ENCODE measurements at places on chromosomes 4 and X. TPM values are rescaled to one million over a fixed set of nuclear protein-coding genes. Genes with fewer than 3 reads are reported as not detected.

DNA sequence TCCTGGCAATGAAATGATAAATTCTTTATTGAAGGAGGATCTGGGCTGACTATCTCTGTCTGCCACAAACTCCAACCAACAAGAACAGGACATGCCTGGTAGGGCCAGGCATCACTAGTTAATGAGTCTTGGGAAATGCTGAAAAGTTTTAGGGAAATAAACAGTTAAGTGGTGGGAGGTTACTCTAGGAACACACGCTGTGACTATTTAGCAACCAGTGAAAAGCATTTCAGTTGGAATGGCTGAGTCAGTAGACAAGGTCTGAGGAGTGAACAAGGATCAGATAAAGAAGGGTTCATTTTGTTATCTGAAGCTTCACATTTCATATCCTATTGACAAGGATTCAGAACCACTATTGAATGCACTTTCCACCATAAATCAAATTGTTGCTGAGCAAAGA lies 394.9 kb upstream of the BOD1L1 start:
- no peak for DNase-seq
- peaks cover 11% of the 10 kb centered on the region for H3K4me1 ChIP-seq

- no peak overlapping the region for H3K27ac ChIP-seq
- H3K36me3 ChIP-seq = no peaks in the 10 kb centered on the region
- H3K4me3 ChIP-seq = no peak overlapping the region
Measured at GRCh38 chrX:130524476-130525194, 122.8 kb downstream of the RBMX2 start.

GJB1 gene
- total RNA-seq = 0.14 TPM

- H3K27me3 ChIP-seq = no peaks in the 10 kb centered on the region
- no peak for DNase-seq
- H3K4me3 ChIP-seq = no peak overlapping the region
- no peaks in the 10 kb centered on the region for H3K4me1 ChIP-seq
- no peak overlapping the region for H3K27ac ChIP-seq
Measured at GRCh38 chrX:70554081-70554480, 109.4 kb downstream of the DLG3 start.

GRCh38 chrX:109448282-109448938 lies 33.5 kb downstream of the GUCY2F start:
- no peaks in the 10 kb centered on the region for H3K36me3 ChIP-seq
- peaks cover 20% of the 10 kb centered on the region for H3K4me1 ChIP-seq
- no peak for DNase-seq
- peaks cover 2% of the 10 kb centered on the region for H3K27me3 ChIP-seq
- no peak overlapping the region for H3K27ac ChIP-seq

NAP1L2 gene
- 15.9 TPM for total RNA-seq

- H3K36me3 ChIP-seq = no peaks in the 10 kb centered on the region
- H3K27ac ChIP-seq = no peak overlapping the region
- no peak overlapping the region for H3K4me3 ChIP-seq
- DNase-seq = no peak
- no peaks in the 10 kb centered on the region for H3K27me3 ChIP-seq
Measured at GRCh38 chr4:186137196-186137794, 32.8 kb downstream of the FAM149A start.

DNA sequence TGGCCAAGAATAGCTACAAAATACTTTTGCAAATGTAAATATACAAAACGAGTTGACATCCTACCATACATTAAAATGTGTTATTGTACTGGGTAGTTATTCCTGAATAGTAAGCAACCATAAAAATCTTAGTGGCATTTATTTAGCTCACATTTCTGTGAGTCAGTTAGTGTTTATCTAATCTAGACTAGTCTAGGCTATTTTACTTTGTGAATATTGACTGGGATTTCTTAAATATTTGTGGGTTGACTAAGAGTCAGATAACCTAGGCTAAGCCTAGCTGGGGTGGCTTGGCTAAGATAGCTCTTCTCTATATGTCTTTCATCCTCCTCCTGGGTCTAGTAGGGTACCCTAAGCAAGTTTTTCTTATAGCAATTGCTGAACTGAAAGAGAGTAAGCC lies 543.8 kb upstream of the DIAPH2 start:
- no peak overlapping the region for H3K27ac ChIP-seq
- no peaks in the 10 kb centered on the region for H3K27me3 ChIP-seq
- DNase-seq = no peak
- no peaks in the 10 kb centered on the region for H3K36me3 ChIP-seq
- H3K4me1 ChIP-seq = peaks cover 1% of the 10 kb centered on the region

- no peak overlapping the region for H3K27ac ChIP-seq
- no peaks in the 10 kb centered on the region for H3K36me3 ChIP-seq
- peaks cover 3% of the 10 kb centered on the region for H3K4me1 ChIP-seq
- DNase-seq = no peak
- H3K27me3 ChIP-seq = no peaks in the 10 kb centered on the region
Measured at GRCh38 chr4:90174621-90175023, 47.4 kb downstream of the CCSER1 start.

DNA sequence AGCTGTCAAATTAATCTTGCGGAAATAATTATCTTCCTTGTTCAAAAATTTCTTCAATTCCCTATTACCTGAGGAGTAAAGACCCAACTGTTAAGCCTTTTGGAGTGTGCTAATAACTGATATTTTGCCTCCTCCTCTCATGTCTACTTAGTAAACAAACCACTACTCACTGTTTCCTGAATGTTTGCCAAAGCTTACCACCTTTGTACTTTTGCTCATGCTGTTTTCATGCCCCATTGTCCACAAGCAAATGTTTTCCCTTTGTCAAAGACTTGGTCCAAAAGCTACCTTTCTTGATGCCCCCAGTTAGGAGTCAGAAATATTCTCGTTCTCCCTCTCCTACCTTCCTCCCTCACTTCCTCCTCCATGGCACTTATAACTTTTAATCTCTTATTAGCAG lies 226.1 kb downstream of the ENOX2 start:
- H3K36me3 ChIP-seq = 0 out of 2 replicates have a peak, but pooled peaks cover 2% of the 10 kb centered on the region
- no peaks in the 10 kb centered on the region for H3K27me3 ChIP-seq
- no peak for DNase-seq
- no peak overlapping the region for H3K4me3 ChIP-seq
- H3K27ac ChIP-seq = no peak overlapping the region

CYP2U1 gene
- 4.9 TPM for total RNA-seq

NCAPG gene
- 61.9 TPM for total RNA-seq

APOOL gene
- total RNA-seq = 15.0 TPM

DNA sequence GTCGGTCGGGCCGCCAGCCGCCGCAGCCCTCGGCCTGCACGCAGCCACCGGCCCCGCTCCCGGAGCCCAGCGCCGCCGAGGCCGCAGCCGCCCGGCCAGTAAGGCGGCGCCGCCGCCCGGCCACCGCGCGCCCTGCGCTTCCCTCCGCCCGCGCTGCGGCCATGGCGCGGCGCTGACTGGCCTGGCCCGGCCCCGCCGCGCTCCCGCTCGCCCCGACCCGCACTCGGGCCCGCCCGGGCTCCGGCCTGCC lies 213 bp downstream of the NFKB1 start:
- DNase-seq = peak; percentile 43
- peaks cover 21% of the 10 kb centered on the region for H3K27me3 ChIP-seq
- H3K4me1 ChIP-seq = peaks cover 18% of the 10 kb centered on the region
- H3K36me3 ChIP-seq = no peaks in the 10 kb centered on the region
- H3K4me3 ChIP-seq = peak overlapping the region; percentile 66
- H3K27ac ChIP-seq = no peak overlapping the region

DNA sequence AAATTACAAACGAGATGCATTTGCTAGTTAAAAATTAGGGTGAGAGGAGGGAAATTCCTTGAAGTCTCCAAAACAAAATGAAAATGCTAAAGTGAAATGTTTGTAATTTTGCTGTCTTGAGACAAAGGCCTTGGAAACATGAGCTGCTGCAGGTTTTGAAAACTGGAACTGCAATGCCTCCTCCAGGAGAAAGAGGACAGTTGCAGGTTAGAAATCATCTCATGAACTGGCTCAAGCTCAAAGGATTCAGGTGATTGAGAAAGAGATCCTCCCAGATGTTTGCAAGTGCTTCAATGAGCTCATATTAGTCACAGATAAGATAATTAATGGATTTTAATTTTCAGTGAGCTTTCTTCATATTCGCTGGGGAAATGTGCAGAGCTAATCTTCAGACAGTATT lies 32.4 kb downstream of the SMPX start:
- no peaks in the 10 kb centered on the region for H3K27me3 ChIP-seq
- H3K4me1 ChIP-seq = peaks cover 3% of the 10 kb centered on the region
- H3K27ac ChIP-seq = no peak overlapping the region
- DNase-seq = no peak
- H3K4me3 ChIP-seq = no peak overlapping the region
- no peaks in the 10 kb centered on the region for H3K36me3 ChIP-seq

LRP2BP gene
- total RNA-seq = 0.33 TPM

DNA sequence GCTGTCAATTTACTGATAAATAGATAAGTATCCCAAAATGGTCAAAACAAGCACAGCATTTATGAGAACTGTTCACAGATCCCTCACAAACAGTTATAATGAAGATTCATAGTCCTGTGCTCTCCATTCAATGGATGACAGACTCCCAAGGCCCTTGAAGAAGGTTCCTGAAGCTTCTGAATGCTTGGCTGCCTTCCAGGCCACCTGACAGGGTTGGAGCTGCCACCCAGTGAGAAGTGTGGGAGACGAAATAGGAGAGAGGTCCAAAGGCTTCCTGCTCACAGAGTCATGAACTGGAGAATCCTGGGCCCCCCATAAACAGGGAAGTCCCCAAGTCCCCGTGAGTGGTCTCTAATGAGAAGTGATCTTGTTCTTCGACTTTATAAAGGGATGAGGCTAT lies 26.0 kb upstream of the ANXA3 start:
- H3K36me3 ChIP-seq = peaks cover 23% of the 10 kb centered on the region
- no peak for DNase-seq
- H3K4me3 ChIP-seq = no peak overlapping the region

DNA sequence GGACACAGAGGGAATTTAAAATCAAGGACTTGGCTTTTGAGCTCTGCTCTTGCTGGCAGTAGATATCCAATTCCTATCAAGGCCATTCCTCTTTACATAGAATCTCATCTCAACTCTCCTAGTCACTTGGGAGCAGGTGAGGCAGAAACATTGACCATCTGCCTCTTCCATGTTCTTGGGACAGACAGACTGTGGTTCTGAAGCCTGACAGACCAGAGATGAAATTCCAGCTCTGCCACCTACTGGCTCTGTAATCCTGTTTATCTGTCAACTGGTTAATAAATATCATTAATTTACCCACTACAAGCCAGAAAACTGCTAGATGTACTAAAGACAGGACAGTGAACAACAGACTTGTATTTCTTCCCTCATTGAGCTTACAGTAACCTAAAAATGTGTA lies 300.8 kb downstream of the ADGRL3 start:
- H3K4me1 ChIP-seq = peaks cover 6% of the 10 kb centered on the region
- H3K27ac ChIP-seq = no peak overlapping the region
- no peaks in the 10 kb centered on the region for H3K27me3 ChIP-seq
- H3K36me3 ChIP-seq = 0 out of 2 replicates have a peak, but pooled peaks cover 5% of the 10 kb centered on the region

DNA sequence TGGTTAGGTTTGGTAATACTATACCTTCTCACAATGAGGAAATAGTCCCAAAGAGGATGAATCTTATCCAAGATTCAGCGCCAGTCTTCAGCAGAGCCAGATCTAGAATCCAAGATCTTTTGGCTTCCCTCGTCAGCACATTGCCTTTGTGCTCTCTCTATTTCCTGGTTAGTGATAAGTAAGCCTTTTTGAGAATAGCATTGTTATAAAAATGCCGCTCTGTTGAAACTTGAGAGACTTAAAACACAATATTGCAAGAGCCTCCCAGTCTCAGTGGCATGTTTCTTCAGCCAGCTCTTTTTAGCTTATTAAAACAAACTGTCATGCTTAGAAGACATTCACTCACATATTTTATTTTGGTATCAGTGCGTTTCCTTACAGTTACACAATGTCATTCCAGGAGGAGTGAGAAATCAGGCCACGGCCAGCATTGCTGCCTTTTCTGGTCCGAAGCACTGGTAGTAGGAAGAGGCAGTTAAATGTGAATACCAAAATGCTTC lies 141.4 kb downstream of the KLHL8 start:
- peaks cover 44% of the 10 kb centered on the region for H3K4me1 ChIP-seq
- no peak overlapping the region for H3K4me3 ChIP-seq
- H3K27ac ChIP-seq = peak overlapping the region; percentile 55
- peaks cover 6% of the 10 kb centered on the region for H3K36me3 ChIP-seq

GRCh38 chrX:44392767-44393166 lies 49.3 kb upstream of the EFHC2 start:
- H3K4me3 ChIP-seq = no peak overlapping the region
- no peak overlapping the region for H3K27ac ChIP-seq
- no peaks in the 10 kb centered on the region for H3K27me3 ChIP-seq

CPLX1 gene
- 2.0 TPM for total RNA-seq

KCNIP4 gene
- not detected for total RNA-seq

CFAP299 gene
- not detected for total RNA-seq

DNA sequence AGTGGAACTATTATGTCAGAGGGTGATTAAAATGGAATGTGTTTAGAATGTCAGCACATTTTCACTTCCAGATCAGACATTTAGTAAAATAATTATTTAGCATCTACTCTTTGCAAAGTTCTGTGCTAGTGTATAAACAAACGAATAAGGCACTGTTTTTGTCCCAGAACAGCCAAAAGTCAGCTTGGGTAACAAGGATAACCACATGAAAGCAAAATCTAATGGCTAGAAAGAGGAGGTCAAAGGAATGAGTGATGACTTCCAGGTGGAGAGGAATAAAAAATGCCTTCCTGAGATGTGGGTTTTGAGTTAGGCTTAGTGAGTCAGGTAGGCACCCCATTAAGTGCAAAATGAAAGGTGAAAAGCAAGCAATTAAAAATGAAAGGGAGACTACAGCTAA lies 112.6 kb downstream of the ATP10D start:
- no peak for DNase-seq
- H3K4me3 ChIP-seq = no peak overlapping the region
- H3K4me1 ChIP-seq = no peaks in the 10 kb centered on the region
- no peaks in the 10 kb centered on the region for H3K27me3 ChIP-seq
- no peaks in the 10 kb centered on the region for H3K36me3 ChIP-seq

DNA sequence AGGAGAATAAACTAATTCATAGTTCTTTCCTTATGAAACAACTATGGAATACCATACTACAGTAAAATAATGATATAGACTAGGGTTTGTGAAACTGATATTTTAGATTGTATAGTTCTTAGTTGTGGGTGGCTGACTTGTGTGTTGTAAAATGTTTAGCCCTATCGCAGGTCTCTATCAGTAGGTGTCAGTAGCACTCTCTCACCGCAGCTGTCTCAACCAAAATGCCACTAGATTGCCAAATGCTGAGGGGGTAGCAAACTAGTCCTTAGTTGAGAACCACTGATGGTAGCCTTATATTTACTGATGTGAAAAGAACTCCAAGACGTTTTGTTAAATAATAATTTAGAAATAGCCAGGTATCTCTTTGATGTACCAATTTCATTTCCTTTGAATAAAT lies 48.1 kb downstream of the RHOXF2B start:
- DNase-seq = no peak
- H3K27me3 ChIP-seq = peaks cover 20% of the 10 kb centered on the region
- H3K36me3 ChIP-seq = no peaks in the 10 kb centered on the region
- no peak overlapping the region for H3K4me3 ChIP-seq
- no peak overlapping the region for H3K27ac ChIP-seq
- peaks cover 4% of the 10 kb centered on the region for H3K4me1 ChIP-seq

GRCh38 chr4:57114973-57115372 lies 4.8 kb upstream of the IGFBP7 start:
- H3K4me3 ChIP-seq = no peak overlapping the region
- peaks cover 40% of the 10 kb centered on the region for H3K27me3 ChIP-seq
- H3K4me1 ChIP-seq = peaks cover 23% of the 10 kb centered on the region
- no peak overlapping the region for H3K27ac ChIP-seq
- H3K36me3 ChIP-seq = no peaks in the 10 kb centered on the region

SATL1 gene
- 0.22 TPM for total RNA-seq

GYPE gene
- not detected for total RNA-seq
